Stromal cell of bone marrow (primary cell): ENCODE measurements at places on chromosomes 1 and 21.

- DNase-seq = no peak
Observed at GRCh38 chr1:37123276-37124115, 89.2 kb upstream of the GRIK3 start.

GRCh38 chr21:21384977-21385376 lies 386.8 kb downstream of the NCAM2 start:
- no peak for DNase-seq

GRCh38 chr1:163082971-163083370 lies 13.8 kb downstream of the RGS4 start:
- DNase-seq = no peak

GRCh38 chr1:18340787-18341186 lies 139.9 kb upstream of the KLHDC7A start:
- DNase-seq = no peak

DNA sequence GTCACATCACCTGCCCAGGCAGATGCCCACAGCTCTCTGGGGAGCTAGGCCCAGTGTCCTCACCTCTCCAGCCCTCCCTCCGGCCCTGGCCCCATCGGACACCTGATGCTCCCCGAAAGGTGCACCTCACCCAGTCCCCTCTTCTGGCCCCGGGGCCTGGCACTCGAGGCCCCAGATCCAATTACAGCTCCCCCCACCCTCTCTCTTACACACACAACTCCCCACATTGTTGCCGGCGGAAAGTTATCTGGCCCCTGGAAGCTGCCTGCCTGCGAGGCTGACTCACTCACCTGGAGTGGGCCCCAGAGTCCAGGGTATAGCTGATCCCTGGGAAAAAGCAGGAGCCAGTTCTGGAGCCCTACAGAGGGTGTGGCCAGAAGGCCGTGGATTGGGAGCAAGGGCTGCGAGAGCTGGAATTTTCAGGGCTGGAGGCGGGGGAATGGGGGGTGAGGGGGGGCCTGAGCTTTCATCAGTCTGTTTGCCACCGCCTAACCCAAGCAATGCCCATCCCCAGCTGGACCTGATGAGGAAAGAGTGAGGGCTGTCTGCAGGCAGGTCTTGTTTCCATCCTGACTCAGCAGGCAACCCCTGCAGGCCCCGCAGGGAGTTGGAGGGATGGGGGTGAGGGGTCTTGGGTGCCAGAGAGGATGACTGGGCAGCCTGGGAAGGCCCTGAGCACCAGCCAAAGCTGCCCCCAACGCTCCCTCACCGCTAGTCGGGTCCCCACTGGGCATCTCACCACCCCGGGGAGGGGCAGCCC lies 948 bp downstream of the FBXO2 start:
- no peak for DNase-seq

GRCh38 chr1:213162338-213162737 lies 111.3 kb downstream of the RPS6KC1 start:
- DNase-seq = peak; percentile 48

GRCh38 chr21:43343095-43343991 lies 83.6 kb downstream of the SIK1 start:
- no peak for DNase-seq

DNA sequence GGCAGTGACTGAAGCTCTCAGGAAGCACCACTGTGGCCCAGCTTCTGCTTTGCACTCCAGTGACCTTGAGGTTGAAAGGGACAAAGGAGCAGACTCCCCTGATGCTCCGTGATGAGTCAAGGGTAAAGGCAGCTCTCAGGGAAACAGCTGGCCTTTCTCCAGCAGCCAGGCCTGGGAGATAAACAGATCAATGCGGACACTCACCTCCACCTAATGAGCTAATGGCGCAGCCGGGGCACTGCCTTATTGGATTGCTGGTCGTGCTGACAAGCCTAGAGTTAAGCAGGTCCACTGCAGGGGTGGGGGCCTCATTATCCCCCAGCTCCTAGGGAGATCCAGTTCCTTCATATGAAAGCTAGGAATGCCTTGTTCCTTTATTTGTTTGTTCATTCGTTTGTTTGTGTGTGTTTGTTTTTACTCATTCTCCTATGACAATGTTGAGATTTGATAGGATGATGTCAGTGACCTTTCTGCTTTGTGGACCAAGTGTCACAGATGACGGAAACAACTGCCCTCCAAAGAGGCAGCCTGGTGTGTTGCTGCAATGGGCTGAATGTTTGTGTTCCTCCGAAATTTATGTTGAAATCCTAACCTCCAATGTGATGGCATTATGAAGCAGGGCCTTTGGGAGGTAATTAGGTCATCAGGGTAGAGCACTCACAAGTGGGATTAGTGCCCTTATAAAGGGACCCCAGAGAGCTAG lies 141.4 kb upstream of the BEND5 start:
- no peak for DNase-seq

DNA sequence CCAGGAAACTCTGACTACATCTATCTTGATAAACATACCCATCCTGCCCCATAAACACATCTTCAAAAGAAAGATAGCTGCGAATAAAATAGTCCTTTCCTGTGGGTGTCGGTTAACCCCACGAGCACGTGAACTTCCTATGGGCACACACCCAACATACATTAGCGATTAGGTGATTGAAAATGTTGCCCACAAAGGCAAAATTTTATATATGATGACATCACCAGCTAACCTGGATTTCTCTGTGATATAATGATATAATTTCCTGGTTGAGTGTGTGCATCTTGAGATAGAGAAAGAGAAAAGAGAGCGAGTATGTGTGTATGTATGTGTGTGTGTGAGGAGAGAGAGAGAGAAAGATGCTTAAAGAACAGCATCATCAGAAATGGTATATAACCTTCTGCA lies 296.1 kb downstream of the PTPRC start:
- DNase-seq = no peak

DNA sequence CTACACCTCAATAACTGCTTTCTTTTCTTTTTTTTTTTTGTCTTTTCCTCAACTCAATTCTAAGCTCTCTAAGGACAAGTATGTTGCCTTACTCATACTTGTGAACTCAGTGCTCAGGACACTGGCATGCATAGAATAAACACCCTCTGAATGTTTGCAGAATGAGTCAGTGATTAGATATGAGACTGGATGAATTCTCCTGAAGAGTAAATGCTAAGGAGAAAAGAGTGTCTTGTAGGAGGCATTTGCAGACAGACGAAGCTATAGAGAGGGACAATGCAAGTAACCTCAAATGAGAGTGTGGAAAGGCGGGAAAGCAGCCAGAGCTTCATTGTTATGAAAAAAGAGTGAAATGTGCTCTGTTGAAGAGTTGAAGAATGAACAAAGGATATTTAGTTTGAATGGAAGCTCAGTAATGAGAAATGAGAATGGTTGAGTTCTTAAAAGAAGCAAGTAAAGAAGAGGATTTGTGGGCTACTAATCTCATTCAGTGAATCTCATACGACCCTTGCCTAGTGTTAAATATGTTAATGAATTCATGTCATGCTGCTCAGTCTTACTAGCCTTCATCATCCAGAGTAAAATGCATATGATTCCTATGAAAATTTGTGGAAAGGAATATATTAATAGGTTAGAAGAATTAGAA lies 166.1 kb upstream of the DPYD start:
- peak; percentile 80 for DNase-seq

DNA sequence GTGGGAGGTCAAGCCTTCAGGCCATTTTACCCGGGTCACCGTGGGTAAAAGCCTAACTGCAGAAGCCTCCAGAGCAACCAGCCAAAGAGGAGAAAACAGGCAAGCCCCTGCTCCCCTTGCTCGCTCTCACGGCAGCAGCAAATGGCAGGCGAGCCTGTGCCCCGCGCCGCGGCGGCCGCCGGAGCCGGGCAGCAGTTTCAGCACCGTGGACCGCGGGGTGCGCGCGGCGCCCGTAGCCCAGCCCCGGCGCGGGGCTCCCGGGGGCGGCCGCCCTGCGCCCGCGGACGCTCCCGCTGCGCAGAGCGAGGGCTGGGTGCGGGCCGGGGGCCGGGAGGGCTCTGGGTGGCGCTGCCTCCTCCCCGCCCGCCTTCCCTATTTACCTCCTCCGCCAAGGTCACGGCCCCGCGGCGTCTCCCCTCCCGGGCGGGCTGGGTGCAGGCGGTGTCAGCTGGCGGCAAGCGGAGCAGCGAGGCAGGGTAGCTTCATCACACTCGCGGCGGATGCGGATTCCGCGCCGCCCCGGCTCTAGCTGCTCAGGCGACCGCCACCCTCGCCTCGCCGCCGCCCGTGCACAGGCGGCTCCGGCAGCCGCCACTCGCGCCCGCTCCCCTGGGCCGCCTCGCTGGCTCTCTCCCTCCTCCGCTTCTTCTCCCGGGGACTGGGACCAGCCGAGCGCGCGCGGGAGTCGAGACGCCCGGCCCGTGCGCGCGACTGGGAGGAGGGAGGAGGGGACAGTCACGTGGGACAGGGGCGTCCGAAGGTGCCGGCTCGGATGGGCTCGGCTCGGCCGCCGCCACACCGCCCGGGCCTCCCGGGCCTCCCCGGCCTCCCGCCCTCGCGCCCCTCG lies at the start of gene RGS7:
RGS7 (minus strand) TSS at position 687 of the 847 bp plus-strand sequence.
- DNase-seq = peak; percentile 18

DNA sequence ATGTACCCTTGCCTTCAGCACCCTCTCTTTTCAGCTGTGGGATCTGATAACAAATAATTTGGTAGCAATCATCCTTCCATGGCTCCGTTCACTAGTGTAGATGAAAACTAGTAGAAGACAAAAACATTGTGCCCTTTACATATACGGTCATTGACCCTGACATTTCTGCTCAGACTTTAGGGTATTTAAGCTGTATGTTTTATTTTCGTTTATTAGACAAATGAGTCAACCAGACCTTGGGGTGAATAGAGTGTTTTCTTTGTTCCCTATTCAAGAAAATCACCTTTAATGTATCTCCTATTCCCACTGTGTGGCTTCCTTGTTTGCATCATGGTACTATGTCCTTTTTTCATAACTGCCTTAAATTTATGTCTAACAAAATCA lies 187.3 kb downstream of the VAV3 start:
- no peak for DNase-seq

DNA sequence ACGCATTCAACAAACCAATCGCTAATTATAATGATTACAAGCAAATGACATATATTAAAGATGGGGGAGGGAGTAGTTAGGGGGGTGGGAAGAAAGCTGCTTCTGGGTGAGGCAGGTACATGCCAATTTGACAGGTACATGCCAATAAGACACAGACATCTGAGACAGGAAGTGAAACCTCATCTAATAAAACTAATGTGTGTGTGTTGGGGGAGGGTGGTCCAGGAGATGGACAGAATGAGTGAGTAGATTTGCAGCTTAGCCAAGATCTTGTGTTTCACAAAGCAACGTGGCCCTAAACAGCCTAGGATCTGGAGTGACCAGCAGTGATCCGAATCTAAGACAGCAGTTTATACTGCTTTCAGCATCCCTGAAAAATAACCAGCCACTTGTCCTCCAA lies 10.8 kb downstream of the CFAP45 start:
- DNase-seq = no peak

- no peak for DNase-seq
Observed at GRCh38 chr1:34928699-34929496, 552 bp downstream of the DLGAP3 start.

- DNase-seq = no peak
Observed at GRCh38 chr1:36204347-36204909, 19.8 kb upstream of the THRAP3 start.

GRCh38 chr1:19582318-19582717 lies 61.8 kb upstream of the NBL1 start:
- no peak for DNase-seq

GRCh38 chr1:164773102-164773501 lies 214.1 kb downstream of the PBX1 start:
- no peak for DNase-seq

- no peak for DNase-seq
Observed at GRCh38 chr1:117735045-117735992, 129.5 kb downstream of the TENT5C start.

- DNase-seq = no peak
Observed at GRCh38 chr1:6342056-6342455, 51.5 kb downstream of the ACOT7 start.

DNA sequence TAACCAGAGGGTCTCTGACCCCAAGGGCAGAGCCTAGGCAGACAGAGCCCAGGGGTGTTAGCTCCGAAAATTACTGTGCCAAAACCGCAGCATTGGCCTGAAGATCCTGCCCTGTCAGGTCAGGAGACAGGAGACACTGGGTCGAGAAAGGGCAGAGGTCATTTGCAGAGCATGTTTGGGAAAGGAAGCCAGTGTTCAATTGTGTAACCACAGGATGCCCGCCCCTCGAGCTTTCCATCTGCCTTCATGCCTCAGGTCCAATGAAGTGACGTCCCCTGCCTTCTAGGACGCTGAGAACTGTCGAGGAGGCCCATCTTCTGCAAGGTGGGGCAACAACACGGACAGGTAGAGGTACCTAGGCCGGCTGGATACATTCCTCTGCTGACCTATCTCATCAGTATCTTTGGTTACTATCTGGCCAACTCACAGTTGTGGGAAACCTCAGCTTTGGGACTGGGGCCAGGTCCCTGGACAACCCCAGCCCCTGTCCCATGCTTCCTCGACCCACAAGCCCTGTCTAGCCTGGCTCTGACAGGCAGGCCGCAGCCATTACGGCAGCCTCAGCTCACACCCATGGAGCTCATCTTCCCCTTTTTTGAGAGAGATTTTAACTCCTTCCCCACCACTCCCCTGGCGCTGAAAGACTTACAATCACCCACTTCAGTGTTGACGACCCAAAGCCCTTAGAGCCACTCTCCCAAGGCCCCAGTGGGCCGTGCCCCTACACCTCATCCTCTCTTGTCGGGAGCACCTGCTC lies 1.3 kb downstream of the ARL8A start:
- no peak for DNase-seq

GRCh38 chr1:89739013-89739843 lies 81.6 kb upstream of the LRRC8D start:
- DNase-seq = no peak

DNA sequence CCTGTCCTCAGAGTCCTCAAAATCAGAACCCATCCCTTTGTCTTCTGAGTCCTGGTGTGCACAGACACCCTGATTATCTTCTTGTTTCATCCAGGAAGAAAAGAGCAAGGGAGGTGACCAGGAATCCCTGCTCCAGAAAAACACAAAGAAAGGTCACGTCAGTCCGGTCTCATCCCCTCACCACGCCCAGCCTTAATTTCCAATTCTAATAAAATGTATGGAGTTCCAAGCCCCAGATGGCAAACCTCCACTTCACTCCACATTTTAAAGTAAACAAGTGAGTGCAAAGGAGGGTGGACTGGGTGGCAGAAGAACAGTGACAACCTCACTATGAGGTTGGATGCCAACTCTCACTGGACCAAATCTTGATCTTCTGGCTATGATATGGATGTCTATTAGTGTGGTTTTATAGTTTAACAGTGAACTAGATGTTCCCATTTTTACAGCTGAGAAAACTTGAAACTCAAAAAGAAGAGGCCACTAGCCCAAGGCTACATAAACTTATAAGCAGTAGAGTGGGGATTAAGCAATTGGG lies 22.0 kb downstream of the ZNF697 start:
- no peak for DNase-seq

DNA sequence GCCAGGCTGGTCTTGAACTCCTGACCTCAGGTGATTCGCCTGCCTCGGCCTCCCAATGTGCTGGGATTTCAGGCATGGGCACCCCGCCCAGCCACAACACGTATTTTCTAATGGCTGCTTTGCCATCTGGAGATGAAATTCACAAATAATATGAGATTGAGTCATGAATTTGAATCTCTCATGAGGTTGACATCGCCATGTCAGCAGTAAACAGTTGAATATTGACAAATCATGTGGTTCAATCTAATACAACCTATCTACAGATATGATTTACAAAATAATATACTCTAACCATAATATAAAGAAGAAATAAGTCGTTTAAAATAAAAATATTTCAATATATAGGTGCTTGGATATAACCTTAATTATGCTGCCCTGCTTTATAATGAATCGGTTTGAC lies 42.1 kb downstream of the MYOM3 start:
- DNase-seq = no peak

- DNase-seq = no peak
Observed at GRCh38 chr1:44111861-44112260, 6.8 kb upstream of the KLF17 start.

GRCh38 chr1:53398091-53398490 lies 61.1 kb upstream of the DMRTB1 start:
- DNase-seq = no peak
